ENCODE measurements at places on chromosomes 1 and 21.
A peak's percentile ranks its signal among the peaks of the same experiment; 100 is the strongest.

DNA sequence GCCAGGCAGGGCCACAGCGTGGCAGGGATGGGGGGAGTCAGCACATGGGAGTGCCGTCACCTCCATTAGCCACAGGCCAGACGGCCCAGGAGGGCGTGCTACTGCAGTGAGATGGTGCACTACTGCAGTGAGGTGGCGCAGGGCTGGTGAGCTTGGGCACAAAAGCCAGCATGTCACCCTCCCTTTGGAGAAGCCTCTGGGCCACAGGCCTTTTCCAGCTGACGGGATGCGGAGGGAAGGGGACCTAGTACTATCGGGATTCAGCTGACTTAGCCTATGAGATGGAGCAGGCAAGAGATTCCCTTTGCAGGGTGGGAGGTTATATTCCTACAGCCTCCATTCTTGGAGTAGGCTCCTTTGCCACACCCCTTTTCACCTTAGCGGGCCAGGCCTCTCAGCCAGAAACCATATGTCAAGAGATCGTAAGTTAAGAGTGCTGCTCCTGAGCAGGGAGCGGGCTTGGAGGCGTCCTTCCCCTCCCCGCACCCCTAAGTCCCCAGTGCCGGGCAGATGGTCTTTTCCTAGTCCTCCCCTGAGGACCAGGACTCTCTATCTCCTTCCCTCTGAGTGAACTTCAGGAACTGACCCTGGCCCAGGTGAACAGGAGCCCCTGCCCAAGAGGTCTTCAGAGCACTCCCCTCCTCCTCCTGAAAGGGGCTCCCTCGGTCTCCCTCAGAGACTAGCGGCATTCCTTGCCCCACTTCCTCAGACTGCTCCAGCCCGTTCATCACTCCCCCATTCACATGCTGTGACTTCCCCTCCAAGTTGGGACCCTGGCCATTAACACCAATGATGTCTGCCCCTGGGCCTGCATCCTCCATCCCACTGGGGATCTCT lies 8.2 kb downstream of the NES start:
- no peak for DNase-seq

DNA sequence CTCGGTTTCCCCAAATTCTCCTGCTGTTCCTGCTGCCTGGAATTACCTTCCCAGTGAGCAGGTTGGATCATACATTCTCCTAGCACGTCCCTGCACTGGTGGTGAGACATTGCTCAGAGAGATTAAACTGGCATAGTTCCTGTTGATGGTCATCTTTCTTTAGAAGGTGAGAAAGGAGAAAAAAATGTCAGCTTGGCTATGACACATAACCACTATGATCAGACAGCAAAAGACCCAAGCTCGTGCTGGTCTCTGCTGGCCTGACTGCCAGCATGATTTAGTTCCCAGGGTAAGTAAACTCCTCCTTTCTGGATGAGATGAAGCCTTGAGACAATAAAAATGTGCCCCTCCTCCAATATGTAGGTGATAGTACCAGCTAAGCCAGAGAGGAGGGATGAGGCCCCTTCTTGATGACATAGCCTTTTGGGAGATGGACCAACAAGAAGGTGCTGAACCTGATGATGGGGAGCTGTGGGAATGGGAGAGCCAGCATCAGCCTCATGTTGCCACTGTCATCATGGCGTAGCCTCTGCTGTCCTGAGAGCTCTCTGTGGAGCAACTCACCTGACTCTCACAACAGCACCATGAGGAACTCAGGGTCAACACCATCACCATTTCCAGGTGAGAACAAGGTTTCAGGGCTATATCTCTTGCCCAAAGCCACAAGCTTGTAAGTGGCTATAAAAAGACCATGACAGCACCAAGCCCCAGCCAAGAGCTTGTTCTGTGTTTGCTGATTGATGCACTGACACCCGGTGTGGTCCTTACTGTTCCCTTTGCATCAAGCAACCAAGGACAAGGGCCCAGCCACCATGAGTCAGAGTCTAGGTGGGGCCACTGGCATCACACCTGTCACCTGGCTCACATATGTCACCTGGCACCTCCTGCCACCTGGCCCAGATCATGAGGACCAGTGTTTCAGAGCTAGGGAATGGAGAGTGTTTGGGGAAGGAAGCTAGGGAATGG lies 200.0 kb downstream of the MATN1 start:
- DNase-seq: peak; percentile 73

- no peak for DNase-seq
Measured at GRCh38 chr1:3883194-3883925, 16.7 kb downstream of the C1orf174 start.

- DNase-seq: no peak
Measured at GRCh38 chr1:66570196-66570595, 36.2 kb downstream of the SGIP1 start.

DNA sequence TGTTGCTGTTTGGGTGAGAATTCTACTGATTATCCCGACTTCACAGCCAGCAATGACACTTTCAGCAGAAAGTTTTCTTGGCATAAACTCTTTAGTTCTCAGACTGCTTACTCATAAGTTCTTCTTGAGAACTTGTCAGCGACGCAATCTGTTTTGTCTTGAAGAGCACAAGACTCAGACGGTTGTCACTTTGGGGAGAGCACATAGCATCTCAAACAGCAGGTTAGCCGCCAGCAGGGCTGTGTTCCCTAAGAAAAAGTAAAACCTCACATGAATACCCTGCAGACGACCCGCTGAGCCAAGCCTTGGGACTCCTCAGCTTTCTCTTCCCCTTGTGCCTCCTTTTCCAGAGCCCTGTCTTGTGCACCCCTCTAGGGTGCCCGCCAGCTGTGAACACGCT lies 11.4 kb downstream of the AGMAT start:
- peak; percentile 22 for DNase-seq

DNA sequence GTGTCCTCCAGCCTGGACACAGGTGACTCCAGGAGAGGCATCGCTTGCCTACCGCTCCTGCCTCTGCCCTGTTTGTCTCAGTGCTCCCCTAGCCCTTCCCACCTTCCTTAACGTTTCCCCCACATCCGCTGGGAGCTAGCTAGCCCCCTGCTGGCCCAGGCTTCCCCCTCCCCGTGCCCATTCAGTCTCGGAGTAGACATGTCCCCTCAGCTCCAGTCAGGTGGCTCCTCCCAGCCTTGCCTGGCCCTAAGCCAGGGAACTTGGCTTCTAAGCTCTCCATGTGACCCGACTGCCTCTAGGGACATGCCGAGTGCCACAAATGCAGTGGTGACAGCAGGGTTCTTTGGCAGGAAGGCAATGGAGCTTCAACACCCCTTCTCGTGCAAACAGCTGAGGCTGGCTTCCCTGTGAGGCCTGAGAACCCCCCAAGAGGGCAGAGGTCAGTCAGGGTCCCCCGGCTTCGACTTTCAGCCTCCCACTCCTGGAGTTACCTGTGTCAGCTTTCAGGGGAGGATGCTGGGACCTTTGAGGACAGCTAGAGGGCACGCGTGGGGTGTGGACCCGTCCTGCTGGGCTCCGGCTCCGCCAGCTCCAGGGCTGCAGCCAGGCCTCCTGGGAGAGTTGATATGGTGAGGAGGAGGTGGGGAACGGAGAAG lies 16.2 kb downstream of the DRAXIN start:
- no peak for DNase-seq

- no peak for DNase-seq
Measured at GRCh38 chr1:56575865-56576264, 3.5 kb downstream of the PLPP3 start.

DNA sequence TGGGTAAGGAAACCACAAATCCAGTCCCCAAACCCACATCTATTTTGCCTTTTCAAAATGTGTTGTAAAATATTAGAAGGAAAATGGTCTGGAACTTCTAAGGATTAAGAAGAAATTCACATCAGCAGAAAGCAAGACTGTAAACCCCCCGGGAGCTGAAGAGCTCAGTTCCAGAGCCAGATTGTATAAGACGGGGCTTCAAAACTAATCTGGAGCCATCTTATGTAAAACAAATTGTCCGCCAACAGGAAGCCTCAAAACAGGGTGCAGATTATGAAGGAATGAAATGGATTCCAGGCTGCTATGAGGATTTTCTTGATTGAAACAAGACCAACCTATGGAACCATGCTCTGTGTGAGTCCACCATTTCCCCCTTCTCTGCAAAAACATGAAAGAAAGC lies 25.1 kb upstream of the HUNK start:
- no peak for DNase-seq

- no peak for DNase-seq
Measured at GRCh38 chr1:180489976-180490375, 12.4 kb downstream of the ACBD6 start.

- DNase-seq: no peak
Measured at GRCh38 chr1:62335656-62336055, 16.4 kb upstream of the KANK4 start.

- DNase-seq: peak; percentile 83
Measured at GRCh38 chr1:46520063-46520911, 30.7 kb downstream of the DMBX1 start.

DNA sequence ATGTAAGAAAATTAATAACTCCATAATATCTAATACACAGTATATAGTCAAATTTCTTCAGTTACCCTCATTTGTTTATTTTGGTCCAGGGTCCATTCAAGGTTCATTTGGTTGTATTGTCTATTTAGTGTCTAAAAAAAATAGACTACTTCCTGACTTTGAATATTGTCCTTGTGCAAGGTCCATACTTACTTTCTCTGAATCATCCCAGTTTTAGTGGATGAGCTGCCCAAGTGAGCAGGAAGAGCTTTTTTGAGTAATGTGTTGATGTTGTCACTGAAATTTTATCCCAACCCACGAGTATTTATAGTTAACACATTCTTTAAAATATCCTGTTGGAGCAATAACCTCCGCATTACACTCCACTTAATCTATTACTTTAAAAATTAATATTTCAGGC lies 45.6 kb upstream of the FASLG start:
- no peak for DNase-seq

DNA sequence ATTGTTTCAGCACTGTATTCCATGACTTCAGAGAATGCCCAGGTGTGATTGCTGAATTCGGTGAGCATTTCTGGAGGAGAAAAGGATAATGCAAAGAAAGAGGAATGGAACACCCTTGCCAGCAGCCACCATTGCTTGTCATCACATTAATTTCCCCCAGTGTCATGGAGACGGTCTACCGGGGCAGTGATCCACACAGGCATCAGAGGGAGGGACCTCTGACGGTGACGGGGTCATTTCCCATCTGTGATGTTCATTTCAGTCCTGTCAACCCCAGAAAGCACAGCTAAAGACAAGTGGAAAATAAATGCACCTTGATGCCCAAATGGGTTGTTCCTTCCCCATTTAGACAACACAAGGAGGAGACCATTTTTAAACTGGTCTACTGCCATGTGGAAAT lies 376.4 kb downstream of the PCP4 start:
- no peak for DNase-seq

GRCh38 chr21:14773777-14774345 lies 227.7 kb upstream of the SAMSN1 start:
- peak; percentile 26 for DNase-seq

DNA sequence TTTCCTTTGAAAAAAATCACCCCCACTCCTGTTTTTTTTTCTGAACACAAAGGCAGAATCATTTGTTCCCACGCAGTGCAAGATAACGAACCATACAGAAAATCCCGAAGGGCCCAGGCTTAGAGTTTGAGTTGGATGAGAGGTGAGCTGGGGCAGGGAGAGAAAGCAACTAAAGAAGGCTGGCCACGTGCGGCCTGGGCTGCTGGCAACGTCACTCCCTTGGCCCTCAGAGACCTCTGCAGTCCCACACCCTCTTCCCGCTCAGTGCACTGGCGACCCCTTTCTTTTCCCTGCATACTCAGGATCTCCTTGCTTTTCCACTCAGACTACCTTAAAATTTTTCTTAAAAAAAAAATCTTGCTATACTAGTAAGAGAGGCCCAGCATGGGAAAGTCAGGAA lies 28.2 kb upstream of the CRNN start:
- DNase-seq: no peak

DNA sequence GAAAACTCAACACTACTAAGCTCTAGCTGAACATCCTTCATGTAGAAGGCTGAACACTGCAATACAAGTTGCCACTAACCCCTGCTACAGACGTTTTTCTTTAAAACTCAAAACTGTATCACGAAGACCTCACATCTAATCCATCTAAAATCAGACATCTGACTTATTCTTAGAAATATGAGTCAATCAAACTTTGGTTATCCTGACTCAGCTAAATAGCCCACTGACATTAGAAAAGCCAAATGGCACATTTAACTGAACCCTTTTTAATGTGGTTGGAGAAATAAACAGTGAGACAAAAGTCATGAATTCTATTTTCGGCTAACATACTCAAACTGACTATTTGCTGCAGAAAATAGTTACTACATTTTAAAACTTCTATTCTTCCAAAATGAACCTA lies 35.6 kb downstream of the WLS start:
- no peak for DNase-seq

GRCh38 chr1:26221094-26221493 lies 12.9 kb upstream of the CEP85 start:
- DNase-seq: no peak

DNA sequence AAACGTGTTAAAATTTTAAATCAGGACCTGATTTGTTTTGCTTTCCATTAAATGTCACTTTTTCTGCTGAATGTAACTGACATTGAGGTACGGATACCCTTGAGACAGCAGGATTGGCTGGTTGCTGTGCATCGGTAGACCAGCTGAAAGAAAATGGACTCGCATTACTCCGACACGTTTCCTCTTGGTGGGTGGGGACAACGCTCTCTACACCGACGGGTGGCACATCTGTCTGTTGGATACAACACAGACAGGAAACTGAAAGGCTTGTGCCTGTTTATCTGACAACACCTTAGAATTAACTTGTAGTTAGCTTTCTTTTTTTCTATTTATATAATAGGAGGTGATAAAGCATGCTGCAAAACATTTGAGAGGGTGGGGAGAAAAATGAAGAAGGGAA lies 19.4 kb downstream of the PRPF38A start:
- DNase-seq: no peak

DNA sequence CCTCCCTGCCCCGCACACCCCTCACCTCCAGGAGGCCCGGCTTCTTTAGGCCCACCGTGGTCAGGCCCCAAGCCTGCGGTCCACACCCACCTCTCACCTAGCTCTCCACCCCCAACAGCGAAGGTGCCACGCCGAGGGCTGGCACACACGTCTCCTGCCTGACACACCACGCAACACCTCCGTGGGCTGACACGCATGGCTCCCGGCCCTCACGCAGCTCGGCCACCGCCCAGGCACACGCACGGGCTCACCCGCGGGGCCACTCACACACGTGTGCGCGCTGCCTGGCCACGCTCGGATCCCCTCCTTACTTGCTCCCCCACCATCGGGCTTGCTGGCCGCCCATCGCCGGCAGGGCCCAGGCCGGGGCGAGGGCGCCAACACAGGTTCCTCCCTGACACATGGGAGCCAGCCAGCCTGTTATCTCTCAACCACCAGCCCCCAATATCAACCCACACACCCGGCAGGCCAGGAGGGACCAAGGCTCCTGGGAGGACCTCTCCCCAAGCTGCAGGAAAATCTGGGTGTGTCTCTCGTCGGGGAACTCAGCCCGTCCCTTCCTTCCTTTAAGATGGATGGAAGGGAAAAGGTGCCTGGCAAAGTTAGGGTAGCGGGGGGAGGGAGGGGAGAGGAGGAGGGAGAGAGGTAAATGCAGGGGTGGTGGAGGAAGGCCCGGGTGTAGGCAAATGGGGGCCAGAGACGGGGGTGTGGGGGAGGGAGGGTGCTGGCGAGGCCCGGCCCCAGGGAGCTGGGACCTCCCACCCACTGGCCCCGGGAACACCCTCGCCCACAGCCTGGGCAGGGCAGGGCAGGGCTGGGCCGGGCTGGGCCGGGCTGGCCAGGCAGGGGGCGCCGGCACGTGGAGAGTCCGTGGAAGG lies 546 bp downstream of the ELOVL1 start:
- no peak for DNase-seq

- DNase-seq: no peak
Measured at GRCh38 chr1:51311826-51312225, 18.5 kb downstream of the TTC39A start.

GRCh38 chr1:7515175-7515574 lies 255.9 kb upstream of the VAMP3 start:
- DNase-seq: no peak

GRCh38 chr1:172760121-172760520 lies 101.2 kb downstream of the FASLG start:
- DNase-seq: no peak
